Spinal cord (tissue), 10 donors: ENCODE measurements at places on chromosomes 4 and X. TPM values are rescaled to one million over a fixed set of nuclear protein-coding genes. Genes with fewer than 3 reads are reported as not detected.
A peak's percentile ranks its signal among the peaks of the same experiment; 100 is the strongest.

The GYPA gene
- total RNA-seq: 27.3 TPM

DNA sequence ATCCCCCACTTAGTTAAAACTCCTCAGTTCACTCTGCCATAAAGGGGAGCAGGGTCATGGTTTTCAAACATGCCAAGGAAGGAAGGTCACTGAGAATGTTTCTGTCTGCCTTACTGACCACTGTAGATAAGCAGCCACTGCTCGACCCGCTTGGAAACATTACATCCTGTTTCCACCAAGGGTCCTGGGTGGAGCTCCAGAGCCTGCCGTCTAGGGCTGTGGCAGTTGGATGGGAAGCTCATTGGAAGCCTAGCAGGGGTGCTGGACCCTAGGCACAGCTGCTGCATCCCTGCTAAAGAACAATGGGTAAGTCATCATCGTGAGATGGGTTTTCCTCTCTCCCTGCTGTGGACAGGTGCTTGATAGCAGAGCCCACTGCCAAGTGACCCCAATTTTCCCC is 76.0 kb upstream of the SRD5A3 start:
- no peak overlapping the region for H3K4me3 ChIP-seq
- H3K27ac ChIP-seq: no peak overlapping the region
- no peak for DNase-seq
- no peaks in the 10 kb centered on the region for H3K4me1 ChIP-seq

The TMEM192 gene
- total RNA-seq: 18.3 TPM

The TEX11 gene
- total RNA-seq: 1.7 TPM

GRCh38 chrX:3271834-3272186 is 74.6 kb downstream of the MXRA5 start:
- no peaks in the 10 kb centered on the region for H3K36me3 ChIP-seq
- peaks cover 5% of the 10 kb centered on the region for H3K4me1 ChIP-seq
- H3K27ac ChIP-seq: peak overlapping the region; percentile 64
- H3K4me3 ChIP-seq: no peak overlapping the region
- no peaks in the 10 kb centered on the region for H3K27me3 ChIP-seq

The PLS3 gene
- total RNA-seq: 90.4 TPM

The SCARB2 gene
- 243 TPM for total RNA-seq

DNA sequence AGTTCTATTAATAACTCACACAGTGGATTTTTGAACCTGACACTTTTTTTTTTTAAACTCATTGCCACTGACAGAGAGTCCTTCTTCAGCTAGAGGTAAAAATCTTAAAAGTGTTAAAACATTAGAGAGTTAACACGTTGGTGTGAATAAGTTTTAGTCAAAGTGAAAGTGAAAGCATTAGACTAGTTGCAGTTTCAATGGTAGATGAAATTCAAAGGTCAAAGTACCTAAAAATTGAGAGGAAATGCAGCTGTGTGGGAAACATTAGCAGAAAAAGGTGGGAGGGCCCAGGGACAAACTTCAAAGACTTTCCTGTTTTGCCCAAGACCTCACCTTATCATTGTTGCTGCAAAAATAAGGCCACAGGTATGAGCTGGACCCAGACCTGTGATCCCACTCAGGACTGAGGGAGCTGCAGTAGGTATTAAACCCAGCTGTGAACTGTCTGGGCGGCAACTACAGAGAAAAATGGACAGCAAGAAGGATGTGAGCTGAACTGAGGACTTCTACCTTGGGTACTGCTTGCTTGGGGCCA is 17.6 kb upstream of the GABRA4 start:
- no peak overlapping the region for H3K27ac ChIP-seq
- H3K4me3 ChIP-seq: no peak overlapping the region
- no peaks in the 10 kb centered on the region for H3K4me1 ChIP-seq
